ENCODE measurements at places on chromosomes 6 and 20.

DNA sequence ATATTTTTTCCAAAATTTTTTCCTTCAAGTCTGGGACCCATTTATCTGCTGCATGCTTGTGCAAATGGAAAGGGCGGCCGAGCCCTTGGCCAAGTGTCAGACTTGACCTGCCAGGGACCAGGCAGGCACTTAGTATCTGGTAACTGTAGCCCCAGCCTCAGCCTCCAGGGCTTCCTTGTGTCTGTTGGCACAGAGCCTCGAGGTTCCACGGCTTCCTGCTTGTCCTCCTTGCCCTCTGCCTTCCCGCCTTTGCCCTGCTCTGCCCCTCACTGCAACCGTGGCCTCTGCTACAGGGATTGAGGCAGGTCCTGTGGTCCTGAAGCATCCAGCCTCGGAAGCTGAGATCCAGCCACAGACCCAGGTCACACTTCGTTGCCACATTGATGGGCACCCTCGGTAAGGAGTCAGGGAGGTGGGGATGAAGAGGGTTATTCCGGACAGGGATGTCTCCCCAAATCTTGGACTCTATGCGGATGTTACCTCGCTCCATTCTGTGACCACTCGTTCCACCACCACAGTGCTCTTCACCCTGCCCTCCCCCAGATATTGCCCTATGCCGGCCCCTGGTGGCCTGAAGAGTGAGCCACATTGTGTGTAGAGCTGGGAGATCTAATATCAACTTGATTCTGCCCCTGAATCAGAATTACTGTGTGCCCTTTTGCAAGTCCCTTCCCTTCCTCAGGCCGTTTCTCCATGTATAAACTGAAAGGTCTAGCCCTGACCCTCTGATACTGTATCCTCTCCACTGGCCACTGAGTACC lies 41.5 kb upstream of the SRF start:
- no peaks in the 10 kb centered on the region for H3K4me1 ChIP-seq
- no peaks in the 10 kb centered on the region for H3K27me3 ChIP-seq
- DNase-seq = no peak
- H3K27ac ChIP-seq = no peak overlapping the region
- no peaks in the 10 kb centered on the region for H3K36me3 ChIP-seq
- H3K4me3 ChIP-seq = no peak overlapping the region

GRCh38 chr6:43828711-43829110 lies 58.7 kb downstream of the VEGFA start:
- no peaks in the 10 kb centered on the region for H3K27me3 ChIP-seq
- H3K27ac ChIP-seq = no peak overlapping the region
- no peaks in the 10 kb centered on the region for H3K4me1 ChIP-seq

DNA sequence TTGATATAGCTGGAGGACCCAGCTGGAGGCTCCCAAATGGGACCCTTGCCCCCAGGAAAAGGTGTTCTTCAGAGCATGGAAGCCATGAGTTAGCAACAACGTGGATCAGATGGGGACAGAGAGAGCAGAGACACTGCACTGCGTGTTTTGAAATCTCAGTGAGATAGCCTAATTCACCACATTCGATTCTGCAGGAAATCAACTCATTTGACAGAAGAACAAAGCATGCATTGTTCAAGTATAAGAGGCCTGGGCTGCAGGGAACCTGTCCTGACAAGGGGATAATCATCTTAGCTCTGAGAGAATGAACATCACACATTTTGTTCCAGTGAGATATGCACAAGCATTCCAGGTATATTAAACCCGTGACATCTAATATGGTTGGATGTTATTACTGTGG lies 450.2 kb downstream of the CDH26 start:
- no peak overlapping the region for H3K4me3 ChIP-seq
- H3K27ac ChIP-seq = no peak overlapping the region
- H3K27me3 ChIP-seq = no peaks in the 10 kb centered on the region
- H3K4me1 ChIP-seq = no peaks in the 10 kb centered on the region
- DNase-seq = no peak

DNA sequence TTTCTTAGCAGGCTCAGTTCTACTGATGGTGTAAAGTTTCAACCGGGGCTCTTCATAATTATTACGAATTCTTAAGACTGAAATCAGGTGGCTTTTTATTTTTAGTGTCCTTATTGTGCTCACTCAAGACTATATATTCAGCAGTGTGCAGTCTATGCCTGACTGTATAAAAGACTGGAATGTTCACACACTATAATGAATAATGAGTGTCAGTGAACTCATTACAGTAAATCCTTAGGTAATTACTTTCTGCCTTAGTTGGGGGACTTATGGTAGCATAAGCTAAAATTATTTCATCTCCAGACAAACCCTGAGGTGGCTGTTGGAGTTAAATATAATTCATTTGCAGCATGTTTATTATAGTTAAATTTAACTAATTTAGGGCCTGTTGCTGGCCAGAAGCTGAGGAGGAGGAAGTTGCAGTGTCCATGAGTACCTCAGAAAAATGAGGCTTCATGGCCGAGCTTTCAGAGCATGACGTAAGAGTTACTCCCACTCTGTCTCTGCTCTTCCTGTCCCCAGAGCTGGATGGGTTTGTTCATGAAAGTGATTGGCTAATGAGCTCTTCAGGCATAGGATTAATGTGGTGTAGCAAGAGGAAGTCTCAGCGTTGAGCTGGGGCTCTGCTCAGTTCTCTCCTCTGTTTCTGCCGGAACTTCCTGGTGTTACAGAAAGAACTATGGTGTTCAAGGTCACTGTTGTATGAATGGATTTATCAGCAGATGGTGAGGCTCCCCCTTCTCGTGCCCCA lies 335.7 kb downstream of the NRN1 start:
- H3K4me3 ChIP-seq = no peak overlapping the region
- H3K4me1 ChIP-seq = peaks cover 43% of the 10 kb centered on the region
- no peak overlapping the region for H3K27ac ChIP-seq
- DNase-seq = peak; percentile 69
- H3K27me3 ChIP-seq = no peaks in the 10 kb centered on the region

DNA sequence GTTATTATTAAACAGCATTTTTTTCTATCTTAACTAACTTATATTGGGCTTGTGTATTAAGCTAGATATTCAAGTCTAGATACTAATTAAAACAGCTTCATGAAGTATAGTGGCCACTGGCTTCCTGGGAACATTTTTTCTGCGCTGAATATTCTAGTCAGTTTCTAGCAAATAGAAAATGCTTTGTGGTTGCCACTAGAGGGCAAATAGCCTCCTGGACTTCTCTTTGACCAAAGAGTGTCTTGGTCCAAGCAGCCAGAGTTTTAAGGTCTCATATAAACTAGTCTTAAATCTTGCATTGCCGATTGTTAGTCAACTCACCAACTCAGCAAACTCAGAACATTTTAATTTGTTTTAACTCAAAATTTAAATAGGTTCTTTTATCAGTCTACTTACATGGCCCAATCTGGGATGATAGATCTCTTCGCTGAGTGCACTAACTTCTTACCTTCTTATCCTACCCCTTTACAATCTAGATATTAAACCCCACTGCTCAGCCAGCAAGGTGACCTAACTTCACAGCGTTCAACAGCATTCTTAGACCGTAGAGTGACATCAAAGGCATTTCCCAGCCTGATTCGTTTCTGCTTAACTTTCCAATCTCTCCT lies 24.6 kb upstream of the ID4 start:
- no peak for DNase-seq
- no peak overlapping the region for H3K4me3 ChIP-seq
- H3K36me3 ChIP-seq = no peaks in the 10 kb centered on the region
- no peak overlapping the region for H3K27ac ChIP-seq
- no peaks in the 10 kb centered on the region for H3K27me3 ChIP-seq

DNA sequence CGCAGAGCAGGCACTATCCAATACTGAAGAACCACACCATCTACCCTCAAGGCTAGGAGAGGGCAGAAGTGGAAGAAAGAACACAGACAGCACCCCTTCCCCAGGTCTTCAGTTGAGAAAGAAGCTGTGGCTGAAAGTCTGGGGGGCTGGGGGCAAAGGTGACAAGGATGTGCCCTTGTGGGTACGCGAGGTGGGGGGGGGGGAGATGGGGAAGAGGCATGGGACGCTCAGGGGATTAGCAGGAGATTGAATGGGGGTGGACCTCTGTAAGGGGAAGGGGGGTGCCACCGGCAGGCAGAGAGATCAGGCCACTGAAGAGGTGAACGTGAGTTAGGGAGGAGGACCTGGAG lies 1.1 kb downstream of the B4GALT5 start:
- no peaks in the 10 kb centered on the region for H3K27me3 ChIP-seq
- peaks cover 17% of the 10 kb centered on the region for H3K4me1 ChIP-seq
- H3K36me3 ChIP-seq = no peaks in the 10 kb centered on the region
- peak overlapping the region; percentile 40 for H3K27ac ChIP-seq

DNA sequence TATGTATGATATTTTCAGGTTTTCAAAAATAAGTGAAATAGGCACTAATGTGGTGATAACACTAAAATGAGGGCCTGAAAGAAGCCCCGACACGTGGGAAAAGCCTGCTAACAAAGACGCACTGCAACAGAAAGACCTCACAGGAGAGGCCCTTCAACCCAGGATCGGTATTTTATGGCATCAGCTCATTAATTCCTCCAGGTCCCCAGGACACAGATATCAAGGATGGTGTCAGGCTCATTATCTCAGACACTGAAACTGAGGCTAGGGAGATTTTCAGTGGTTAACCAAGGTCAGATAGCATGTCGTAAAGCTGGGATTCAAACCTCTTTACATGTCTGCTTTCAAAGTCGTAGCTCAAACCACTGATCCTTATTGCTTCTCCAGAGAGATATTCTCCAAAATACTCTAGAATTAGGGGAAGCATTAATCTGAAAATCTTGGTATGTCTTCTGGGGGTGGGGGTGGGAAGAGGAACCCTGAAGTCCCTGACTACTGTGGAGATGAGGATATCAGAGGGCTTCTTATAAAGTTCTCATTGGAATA lies 64.1 kb downstream of the PPP1R3G start:
- no peak for DNase-seq
- H3K27ac ChIP-seq = no peak overlapping the region

DNA sequence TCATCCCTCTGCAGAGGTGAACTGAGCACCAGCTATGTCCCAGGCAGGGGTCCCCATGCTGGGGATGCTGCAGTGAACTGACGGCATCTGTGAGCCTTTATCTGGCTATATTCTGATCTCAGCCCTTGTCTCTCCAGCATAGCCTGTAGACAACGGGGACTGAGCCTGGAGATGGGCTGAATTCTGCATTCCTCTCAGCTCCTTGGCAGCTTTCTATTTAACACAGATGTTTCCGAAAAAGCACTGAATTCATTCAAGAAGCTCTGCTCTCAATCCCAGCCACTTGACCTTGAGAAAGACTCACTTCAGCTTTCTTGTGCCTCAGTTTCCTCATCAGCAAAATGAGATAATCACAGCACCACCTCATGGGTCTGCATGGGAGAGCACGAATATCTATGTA lies 204.4 kb upstream of the PMEPA1 start:
- DNase-seq = no peak
- H3K27me3 ChIP-seq = peaks cover 6% of the 10 kb centered on the region
- no peak overlapping the region for H3K4me3 ChIP-seq

- H3K27me3 ChIP-seq = peaks cover 42% of the 10 kb centered on the region
- no peak for DNase-seq
- no peaks in the 10 kb centered on the region for H3K36me3 ChIP-seq
- H3K27ac ChIP-seq = no peak overlapping the region
- no peak overlapping the region for H3K4me3 ChIP-seq
Measured at GRCh38 chr20:63828124-63828523, 2.9 kb downstream of the ZBTB46 start.

- H3K4me1 ChIP-seq = no peaks in the 10 kb centered on the region
- no peak overlapping the region for H3K4me3 ChIP-seq
- no peaks in the 10 kb centered on the region for H3K27me3 ChIP-seq
- no peak overlapping the region for H3K27ac ChIP-seq
- H3K36me3 ChIP-seq = peaks cover 59% of the 10 kb centered on the region
- DNase-seq = no peak
Measured at GRCh38 chr6:42618686-42619085, 54.9 kb downstream of the UBR2 start.

- no peak for DNase-seq
- no peaks in the 10 kb centered on the region for H3K36me3 ChIP-seq
- no peak overlapping the region for H3K4me3 ChIP-seq
- H3K27me3 ChIP-seq = no peaks in the 10 kb centered on the region
Measured at GRCh38 chr6:63245420-63245819, 34.2 kb downstream of the FKBP1C start.

GRCh38 chr20:58141971-58142842 lies 86.2 kb downstream of the ANKRD60 start:
- no peak overlapping the region for H3K4me3 ChIP-seq
- H3K4me1 ChIP-seq = no peaks in the 10 kb centered on the region
- H3K36me3 ChIP-seq = no peaks in the 10 kb centered on the region
- peaks cover 6% of the 10 kb centered on the region for H3K27me3 ChIP-seq

- no peaks in the 10 kb centered on the region for H3K4me1 ChIP-seq
- no peak for DNase-seq
- H3K36me3 ChIP-seq = no peaks in the 10 kb centered on the region
- no peak overlapping the region for H3K4me3 ChIP-seq
Measured at GRCh38 chr6:107202876-107203468, 87.7 kb upstream of the BEND3 start.

DNA sequence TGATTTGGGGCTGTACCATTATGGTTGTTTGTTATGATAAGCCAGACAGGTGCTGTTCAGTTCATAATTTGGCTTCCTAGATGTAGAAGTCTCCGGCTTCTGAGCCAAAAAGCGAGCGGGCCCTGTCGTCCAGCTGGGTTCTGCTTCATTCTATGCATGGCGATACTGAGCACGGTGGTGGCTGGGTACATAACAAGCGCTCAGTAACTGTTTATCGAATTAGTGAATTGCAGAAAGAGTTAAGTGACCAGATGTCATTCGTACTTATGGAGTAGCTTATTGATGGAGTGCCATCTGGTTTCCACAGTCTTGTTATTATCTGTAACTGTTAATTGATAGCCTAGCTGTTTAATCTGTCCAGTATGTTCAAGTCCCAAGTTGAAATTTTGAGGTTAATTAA lies 85.0 kb downstream of the DTD1 start:
- no peaks in the 10 kb centered on the region for H3K27me3 ChIP-seq
- H3K4me1 ChIP-seq = no peaks in the 10 kb centered on the region
- H3K27ac ChIP-seq = no peak overlapping the region
- no peak overlapping the region for H3K4me3 ChIP-seq
- H3K36me3 ChIP-seq = no peaks in the 10 kb centered on the region

DNA sequence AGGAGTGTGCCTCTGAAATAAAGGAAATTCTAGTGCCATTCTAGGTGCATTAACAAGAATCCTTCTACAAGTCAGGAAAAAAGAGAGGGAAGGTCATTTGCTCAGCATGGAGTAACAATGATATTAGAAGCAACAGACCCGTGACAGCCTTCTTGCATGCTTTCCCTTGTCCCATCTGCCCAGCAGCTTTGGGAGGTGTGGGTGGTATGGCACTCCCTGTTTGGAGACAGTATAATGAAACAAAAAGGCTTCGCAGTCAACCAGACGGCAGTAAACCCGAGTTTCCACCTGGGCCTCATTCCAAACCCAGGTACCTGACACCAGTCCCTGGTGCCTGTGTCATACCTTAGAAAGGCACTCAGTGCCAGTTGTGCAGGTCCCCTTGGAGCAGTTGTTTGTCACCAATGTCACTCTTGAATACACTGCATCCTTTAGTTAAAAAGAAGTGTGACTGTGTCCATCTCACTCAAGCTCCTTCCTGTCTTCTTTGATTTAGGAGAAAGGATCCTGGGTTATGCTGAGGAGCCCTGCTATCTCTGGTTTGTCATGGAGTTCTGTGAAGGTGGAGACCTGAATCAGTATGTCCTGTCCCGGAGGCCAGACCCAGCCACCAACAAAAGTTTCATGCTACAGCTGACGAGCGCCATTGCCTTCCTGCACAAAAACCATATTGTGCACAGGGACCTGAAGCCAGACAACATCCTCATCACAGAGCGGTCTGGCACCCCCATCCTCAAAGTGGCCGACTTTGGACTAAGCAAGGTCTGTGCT lies 14.7 kb downstream of the STK35 start:
- H3K27me3 ChIP-seq = no peaks in the 10 kb centered on the region
- peaks cover 38% of the 10 kb centered on the region for H3K4me1 ChIP-seq
- no peak overlapping the region for H3K27ac ChIP-seq
- H3K36me3 ChIP-seq = peaks cover 45% of the 10 kb centered on the region
- no peak for DNase-seq
- H3K4me3 ChIP-seq = no peak overlapping the region
